Activated naive CD4-positive, alpha-beta T cell treated with anti-CD3 and anti-CD28 coated beads, Interleukin-2, amount 50 U/mL, for 72 hours (primary cell): ENCODE measurements at places on chromosomes 13 and 19.
A peak's percentile ranks its signal among the peaks of the same experiment; 100 is the strongest.

DNA sequence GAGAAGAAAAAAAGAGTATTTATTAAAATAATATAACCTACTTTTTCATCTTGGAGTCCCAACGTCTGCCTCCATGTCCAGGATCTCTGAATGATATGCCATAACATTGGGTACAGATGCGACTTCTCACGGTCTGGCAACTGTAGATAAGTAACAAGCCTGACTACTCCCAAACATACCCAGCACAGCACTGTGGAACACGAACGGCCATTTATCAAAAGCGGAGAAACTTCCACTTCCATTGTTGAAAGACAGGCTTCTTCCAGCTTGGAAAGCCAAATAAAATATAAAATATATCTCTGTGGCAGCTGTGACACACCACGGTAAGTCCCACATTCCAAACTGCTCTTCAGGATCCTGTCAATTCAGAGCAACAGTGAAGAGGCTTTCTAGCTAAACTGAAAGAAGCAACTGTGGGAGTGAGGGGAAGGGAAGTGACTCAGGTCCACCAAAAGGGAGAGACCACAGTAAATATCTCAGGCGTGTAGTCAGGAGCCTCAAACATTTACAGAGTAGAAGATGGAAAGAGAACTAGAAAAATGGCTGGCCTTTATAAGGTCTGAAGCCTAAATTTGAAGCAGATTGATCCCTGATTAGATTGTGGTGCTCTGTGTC lies 331.7 kb downstream of the LIG4 start:
- DNase-seq = no peak

- DNase-seq = peak; percentile 89
Observed at GRCh38 chr19:45403781-45404556, 900 bp downstream of the PPP1R13L start.

DNA sequence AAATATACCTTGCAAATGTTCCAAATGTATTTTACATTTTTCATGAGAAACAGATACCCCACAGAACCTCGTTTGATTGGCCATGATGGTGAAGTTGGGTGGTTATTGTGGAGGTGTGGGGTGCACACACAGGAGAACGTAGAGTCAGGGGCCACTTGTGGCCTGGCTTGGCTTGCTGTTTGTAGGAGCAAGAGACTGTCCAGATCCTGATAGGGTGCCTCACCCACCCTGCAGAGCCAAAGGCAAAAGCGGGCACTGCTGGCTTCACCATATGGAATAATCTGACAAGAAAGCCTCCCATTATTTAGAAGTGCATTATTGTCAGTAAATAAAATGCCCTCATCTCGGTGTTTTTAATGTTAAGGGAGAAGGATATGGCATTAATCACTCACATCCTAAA lies 330.2 kb downstream of the TEX29 start:
- DNase-seq = no peak

DNA sequence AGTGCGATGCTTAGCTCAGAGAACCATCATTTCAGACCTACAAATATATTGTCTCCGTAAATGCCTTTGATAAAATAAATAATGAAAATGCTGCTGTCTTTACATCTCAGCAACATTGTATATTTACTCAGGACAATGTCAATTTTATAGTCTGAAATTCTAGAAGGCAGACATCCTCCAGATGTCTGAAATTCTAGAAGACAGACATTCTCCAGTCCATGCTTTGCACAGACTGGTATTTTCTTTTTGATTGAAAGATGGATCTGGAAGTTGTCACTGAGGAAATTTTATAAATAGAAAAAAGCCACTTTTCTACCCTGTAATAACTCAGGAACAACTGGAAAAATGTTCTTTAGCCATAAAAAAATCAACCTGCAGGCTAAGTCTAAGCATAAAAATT lies 2293.3 kb downstream of the PCDH9 start:
- no peak for DNase-seq

- DNase-seq = no peak
Observed at GRCh38 chr19:10646456-10647159, 7.5 kb upstream of the ILF3 start.

- DNase-seq = no peak
Observed at GRCh38 chr13:111859354-111860230, 207.4 kb upstream of the SOX1 start.

GRCh38 chr13:71866335-71867130 lies 471 bp downstream of the DACH1 start:
- DNase-seq = peak; percentile 6

GRCh38 chr13:94327318-94327717 lies 152.2 kb downstream of the DCT start:
- no peak for DNase-seq

- DNase-seq = no peak
Observed at GRCh38 chr13:48507021-48507420, 25.9 kb downstream of the RCBTB2 start.

GRCh38 chr13:34030782-34031181 lies 212.8 kb downstream of the RFC3 start:
- no peak for DNase-seq

DNA sequence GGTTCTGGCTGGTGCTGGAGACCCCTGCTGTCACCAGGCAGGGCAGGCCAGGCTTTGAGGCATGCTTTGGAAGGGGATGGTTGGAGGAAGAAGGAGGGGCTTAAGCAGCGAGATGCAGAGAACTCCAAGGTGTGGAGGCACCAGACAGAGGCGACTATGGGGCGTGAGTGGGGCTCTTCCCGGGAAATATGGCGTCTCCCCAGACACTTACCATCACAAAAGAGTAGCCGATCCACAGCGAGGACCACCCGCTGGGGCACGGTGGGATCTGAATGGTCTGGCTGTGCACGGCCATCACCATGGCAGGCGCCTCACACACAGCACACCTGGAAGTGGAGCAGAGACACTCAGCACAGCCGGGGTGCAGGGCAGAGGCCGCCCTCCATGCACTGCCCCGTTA lies 151.9 kb downstream of the COL4A1 start:
- DNase-seq = no peak

- no peak for DNase-seq
Observed at GRCh38 chr19:1901940-1902404, 3.2 kb upstream of the ADAT3 start.

- no peak for DNase-seq
Observed at GRCh38 chr13:46507981-46508380, 45.0 kb upstream of the LRCH1 start.

- no peak for DNase-seq
Observed at GRCh38 chr19:7176792-7177191, 107.3 kb downstream of the ZNF557 start.

DNA sequence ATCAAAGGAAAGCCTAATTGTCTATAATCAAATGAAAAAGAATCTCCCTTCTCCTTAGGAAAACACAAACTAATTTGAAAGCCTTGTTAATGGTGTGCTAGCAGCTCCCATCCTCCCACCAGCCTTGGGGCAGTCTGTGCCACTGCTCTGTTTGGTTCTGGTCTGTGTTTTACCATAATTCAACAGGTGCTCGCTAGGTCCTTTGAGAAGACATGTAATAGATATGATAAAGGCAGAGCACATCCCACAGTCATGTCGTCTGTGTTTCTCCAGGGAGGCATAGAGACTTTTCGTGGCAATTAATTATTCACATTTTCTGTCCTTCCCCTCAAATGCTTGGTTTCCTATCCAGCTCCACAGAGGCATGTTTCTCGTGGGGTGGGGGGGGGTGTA lies 23.8 kb downstream of the FAM124A start:
- DNase-seq = no peak

DNA sequence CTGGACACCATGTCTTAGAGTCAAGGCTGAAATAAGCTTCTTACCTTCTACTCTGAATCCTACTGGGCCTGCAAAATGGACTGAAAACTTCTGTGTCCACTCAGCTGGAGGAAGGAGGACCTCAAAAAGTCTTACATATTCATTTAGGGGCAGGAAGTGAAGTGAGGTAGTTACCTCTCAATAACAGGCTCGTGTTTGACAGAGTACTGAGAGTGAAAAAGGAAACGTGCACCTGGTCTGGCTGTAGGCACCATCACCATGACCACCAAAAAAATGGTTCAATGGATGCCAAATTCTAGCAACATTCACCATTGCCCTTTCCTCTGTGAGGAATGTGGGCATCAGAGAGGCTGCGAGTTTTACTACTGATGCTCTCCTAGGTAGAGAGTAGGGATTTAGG lies 176.2 kb downstream of the RFC3 start:
- no peak for DNase-seq

DNA sequence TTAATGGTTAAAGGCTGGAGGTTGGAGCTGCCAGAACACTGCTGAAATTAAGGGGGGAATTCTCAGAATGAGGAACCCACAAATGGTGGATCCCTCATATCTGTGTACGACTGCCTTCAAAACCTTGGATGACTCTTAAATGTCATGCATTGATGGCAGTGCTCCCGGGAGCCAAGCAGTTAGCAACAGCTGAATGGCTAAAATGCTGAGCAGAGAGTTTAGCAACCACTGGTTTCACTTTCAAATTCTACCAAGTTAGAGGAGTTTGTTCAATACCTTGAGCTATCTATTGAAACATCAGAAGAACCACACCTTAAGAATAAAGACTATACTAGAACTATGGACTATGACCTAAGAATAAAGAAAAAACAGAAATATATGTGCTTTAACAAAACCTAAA lies 41.4 kb downstream of the UQCRFS1 start:
- no peak for DNase-seq

GRCh38 chr19:10544242-10544752 lies 593 bp downstream of the ATG4D start:
- peak; percentile 33 for DNase-seq

DNA sequence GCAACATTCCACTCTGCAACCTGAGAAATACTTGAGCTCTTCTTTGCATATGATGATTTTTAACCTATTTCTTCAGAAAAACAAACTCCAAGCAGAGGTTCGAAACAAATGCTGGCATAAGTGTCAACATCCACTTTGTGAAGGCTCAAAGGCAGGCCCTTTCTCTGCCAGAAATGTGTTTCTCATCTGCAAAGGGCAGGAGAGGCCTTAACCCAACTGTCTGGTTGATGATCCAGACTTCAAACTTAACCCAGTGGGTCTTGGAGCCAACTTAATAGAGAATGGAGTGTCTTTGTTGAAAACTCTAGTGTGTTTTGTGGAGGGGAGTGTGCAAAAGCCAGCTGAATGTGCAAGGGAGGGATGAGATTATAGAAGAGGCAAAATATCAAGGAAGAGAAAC lies 28.3 kb upstream of the ZNF507 start:
- DNase-seq = no peak

GRCh38 chr13:44514278-44514677 lies 61.9 kb downstream of the TSC22D1 start:
- no peak for DNase-seq

DNA sequence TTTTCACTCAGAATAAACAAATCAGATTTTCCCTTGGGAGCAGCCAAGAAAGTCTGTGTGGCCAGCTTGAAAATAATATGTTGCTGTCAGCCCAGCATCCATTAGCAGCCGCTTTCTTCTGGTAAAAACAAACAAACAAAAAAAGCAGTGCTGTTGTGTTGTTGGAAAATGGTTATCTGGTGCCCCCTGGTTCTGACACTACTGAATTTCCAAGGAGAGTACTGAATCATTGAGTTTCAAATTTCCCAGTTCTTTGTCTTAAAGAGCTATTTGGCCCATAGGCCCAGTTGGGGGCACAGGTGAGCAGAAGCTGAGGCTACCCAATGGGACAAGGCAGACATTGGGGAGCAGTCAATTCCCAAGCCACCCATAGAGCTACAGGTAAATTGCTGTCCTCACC lies 995.9 kb downstream of the UQCRFS1 start:
- no peak for DNase-seq

DNA sequence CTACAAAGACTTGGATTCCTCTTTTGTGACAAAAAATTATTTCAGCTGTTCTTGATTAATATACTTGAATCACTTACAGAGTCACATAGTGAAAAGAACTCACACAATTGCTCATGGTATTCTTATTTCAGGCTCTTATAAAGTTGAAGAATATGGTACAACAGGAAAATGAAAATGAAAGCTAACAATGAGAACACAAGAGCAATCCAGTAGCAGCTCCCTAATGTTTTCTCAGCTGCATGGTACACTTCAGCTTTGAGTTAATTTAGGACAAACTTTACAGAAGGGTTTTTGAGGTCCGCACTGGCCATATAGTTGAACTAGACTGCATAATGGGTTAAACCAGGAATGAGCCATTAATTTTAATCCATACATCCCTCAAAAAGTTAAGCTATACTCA lies 1261.8 kb downstream of the SLITRK5 start:
- DNase-seq = no peak

- DNase-seq = no peak
Observed at GRCh38 chr13:50893211-50893852, 16.3 kb upstream of the RNASEH2B start.

DNA sequence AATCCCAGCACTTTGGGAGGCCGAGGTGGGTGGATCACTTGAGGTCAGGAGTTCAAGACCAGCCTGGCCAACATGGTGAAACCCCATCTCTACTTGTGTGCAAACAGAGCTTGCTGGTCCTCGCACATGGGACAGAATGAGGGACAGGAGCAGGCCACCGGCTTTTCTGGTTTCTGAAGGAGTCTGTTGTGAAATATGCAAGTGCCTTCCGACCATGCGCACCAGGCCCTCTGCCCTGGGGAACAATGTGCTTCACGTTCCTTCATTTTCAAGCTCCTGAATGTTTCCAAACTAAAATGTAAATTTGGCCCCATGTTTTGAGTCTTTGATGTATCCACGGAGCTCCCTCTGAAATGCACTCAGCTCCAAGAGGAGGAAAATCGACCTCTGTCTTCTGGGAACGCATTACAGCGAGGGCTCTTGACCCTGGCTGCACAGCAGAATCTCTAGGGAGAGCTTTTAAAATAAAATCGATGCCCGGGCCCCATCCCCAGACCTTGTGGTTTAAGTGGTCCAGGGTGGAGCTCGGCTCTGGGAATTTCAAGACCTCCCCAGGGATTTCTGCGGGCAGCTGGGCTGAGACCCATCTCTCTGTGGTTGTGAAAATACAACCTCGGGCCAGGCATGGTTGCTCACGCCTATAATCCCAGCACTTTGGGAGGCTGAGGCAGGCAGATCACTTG lies 9.3 kb upstream of the ACP4 start:
- no peak for DNase-seq

DNA sequence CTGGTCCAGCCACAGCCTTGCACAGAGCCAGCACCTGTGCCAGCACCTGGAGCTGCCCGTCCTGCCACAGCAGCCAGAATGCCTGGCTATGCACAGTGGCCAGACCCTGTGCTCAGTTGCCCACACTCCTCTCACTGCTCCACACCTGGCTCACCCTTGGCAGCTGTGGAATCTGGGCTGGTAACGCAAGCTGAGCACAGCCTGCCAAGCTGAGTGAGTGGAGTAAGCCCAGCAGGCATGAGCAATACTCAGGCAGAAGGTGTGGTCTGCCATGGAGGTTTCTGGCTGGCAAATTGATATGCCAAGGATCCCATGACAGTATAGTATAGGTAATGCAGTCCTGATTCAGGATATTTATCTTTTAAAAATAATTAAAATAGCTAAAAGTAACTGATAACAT lies 122.2 kb downstream of the PCDH9 start:
- no peak for DNase-seq

GRCh38 chr19:16860118-16860517 lies 28.7 kb upstream of the F2RL3 start:
- DNase-seq = no peak

DNA sequence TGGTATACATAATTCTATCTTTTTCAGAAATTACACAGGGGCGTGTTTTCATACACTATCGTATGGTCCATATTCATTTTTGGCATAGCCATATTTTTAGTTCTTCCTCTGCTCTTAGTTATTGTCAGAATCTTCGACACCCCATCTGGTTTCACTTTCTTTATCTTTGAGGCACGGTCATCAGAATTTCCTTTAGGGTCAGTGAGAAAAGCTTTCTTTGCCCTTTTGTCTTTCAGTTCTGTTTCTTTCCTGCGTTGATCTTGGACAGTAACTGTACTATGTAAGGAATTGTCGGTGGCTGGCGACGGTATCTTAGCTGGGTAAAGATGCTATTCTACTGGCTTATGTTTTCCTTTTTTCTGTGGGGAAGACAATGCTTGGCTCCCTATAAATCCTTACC lies 10.6 kb upstream of the KIR2DL4 start:
- DNase-seq = no peak
